ENCODE measurements at places on chromosomes 6 and 20.

- peak; percentile 46 for DNase-seq
Measured at GRCh38 chr6:158009114-158009891, 27.6 kb downstream of the SYNJ2 start.

DNA sequence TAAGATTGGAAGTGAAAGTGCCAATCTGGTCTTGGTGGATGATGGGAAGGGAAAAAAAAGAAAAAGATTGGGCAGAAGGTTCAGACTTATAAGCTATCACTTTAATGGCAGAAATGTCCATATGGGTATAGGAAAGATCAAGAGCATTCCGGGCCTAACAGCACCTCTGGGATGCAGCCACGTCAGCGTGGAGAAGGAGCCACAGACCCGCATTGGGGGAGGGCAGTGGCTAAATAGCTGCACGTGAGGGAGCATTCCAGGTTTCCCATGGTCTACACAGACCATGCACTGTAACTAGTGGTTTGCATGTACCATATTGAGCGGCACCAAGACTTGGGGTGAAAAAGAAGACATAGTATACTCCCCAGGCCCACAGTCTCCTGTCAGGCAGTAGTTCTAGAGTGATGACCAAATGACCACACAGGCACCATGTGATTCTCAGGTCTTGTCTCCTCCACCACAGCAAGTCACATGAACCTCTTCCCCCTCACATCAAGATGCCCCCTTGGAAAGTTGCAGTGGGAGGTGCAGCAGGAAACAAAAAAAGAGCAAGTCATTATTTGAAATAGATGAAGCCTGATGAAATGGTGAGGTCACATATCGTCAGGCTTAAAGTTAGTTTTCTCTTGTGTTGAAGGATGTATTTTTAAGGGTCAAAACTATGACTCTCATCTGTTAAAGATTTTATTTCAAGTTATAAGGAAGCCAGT is 94.4 kb upstream of the TNFAIP3 start:
- no peak for DNase-seq

DNA sequence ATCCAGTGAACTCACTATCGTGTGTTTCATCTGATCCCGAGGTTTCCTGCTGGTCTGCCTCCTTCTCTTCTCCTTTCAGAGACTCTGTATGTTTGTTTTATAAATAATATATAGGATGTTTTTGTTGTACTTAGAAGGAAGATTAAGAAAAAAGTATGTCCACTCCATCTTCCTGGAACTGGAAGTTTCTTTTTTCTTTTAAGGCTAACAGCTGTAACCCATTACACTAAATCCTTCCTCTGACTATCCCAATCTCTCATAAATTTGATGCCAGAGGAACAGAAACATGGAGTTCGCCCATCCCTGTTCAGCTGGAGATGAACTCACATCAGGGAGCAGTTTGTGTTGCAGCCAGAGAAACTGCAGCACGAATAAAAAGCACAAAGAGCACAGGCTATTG is 20.7 kb downstream of the RIPK1 start:
- DNase-seq: no peak

GRCh38 chr20:14896569-14896968 is 559.2 kb upstream of the FLRT3 start:
- DNase-seq: no peak

- no peak for DNase-seq
Measured at GRCh38 chr6:157169656-157170055, 153.7 kb downstream of the TMEM242 start.

DNA sequence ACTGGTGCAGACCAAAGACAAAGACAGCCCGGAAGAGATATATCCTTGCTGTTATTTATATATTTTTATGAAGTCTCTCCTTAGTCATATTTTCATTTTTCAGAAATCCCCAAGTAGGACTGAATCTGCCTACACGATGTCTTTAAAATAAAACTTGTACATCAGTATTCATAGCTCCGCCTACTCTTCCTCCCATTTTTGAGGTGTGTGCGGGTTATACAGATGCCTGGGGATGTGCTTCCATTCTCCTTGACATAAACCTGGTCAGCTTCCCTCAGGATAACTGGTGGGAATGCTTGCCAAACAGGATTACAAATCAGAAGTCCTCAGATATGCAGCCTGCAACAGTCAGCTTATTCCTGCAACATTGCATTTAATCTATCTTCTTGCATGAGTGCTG is 264.2 kb downstream of the PHACTR1 start:
- no peak for DNase-seq

GRCh38 chr6:32886681-32887383 is 32.8 kb downstream of the PSMB9 start:
- DNase-seq: no peak
